ENCODE measurements at places on chromosomes 1 and 21. TPM values are rescaled to one million over a fixed set of nuclear protein-coding genes. Genes with fewer than 3 reads are reported as not detected.

Gene NPPA
- 1.6 TPM for polyA plus RNA-seq

Gene TMEM82
- not detected for polyA plus RNA-seq

Gene ERICH3
- polyA plus RNA-seq = 0.10 TPM

Gene KHDRBS1
- polyA plus RNA-seq = 169 TPM

Gene TIAM1
- 12.3 TPM for polyA plus RNA-seq

Gene CA6
- polyA plus RNA-seq = 0.26 TPM

Gene TFF2
- polyA plus RNA-seq = not detected

DNA sequence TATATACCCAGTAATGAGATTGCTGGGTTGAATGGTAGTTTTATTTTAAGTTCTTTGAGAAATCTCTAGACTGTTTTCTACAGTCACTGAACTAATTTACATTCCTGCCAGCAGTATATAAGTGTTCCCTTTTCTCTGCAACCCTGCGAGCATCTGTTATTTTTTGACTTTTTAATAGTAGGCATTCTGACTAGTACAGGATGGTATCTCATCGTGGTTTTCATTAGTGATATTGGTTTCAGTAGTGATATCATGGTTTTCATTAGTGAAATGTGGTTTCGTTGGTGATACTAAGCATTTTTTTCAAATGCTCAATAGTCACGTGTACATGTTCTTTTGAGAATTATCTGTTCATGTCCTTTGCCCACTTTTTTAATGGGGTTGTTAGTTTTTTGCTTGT is 316.8 kb downstream of the PTBP2 start:
- no peak for DNase-seq

DNA sequence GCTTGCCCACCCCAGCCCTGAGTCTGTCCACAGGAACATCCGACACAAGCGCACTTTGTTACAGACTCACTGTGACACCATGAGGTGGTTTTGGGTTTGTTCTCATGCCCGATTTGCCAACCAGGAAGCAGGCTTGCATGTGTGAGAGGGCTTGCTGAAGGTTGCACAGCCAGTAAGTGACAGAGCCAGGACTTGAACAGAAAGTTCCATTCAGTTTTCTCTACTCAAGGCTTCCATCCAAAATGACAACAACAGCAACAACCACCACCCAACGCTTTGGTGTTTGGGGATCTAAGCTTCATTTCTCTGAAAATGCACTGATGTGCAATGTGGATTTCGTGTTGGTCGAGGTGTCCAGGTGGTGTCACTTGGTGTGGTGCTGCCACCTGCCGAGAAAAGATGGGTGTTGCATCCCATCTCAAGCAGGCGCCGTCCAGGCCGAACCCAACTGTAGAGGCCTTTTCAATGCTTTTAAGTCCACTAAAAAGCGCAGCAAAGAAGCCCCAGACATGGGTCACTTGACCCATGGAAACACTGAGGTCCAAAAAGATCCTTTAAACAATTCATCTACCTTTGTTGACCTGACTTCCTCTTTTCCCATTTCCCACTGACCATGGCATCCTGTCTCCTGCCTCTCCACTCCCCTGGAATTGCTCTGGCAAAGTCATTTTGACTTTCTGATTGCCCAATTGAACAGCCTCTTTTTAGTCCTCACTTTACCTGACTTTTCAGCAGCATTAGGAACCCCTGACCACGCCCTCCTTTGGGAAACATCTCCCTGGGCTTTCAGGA is 12.2 kb downstream of the CITED4 start:
- peak; percentile 39 for DNase-seq

- DNase-seq = no peak
Measured at GRCh38 chr1:33119532-33120217, 38.7 kb downstream of the AZIN2 start.

DNA sequence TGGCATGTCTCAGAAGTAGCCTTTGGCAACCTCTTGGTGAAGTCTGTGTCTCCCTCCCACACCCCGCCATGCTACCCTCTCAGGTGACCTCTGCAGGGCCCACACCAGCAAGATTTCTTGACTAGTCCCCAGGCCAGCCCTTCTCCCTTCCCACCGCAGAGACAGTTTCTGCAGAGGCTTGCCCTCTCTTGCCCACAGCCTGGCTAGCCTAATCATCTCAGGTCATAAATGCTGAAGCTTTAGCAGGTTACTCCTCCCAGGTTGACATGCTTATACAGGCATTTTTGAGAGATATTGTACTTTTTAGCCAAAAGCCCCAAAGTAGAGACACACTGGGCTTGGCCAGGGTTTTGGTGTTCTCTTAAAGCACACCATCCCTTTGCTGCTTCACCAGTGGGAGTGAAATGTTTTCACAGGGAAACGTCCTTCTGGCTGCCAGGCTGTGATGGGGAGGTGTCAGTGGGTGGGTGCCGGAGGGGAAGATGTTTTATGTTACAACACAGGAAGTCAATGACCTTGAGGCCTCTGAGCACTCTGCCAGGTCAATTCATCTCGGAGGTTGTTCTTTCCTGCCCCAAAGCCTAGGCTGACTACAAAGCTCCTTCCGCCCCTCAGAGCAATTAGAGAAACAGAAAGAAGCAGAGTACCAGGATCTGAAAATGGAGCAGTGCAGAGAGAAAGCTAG is 58.5 kb downstream of the STYXL2 start:
- DNase-seq = no peak

All from muscle of back (tissue), 13 donors.